ENCODE measurements at places on chromosomes 1 and 21. TPM values are rescaled to one million over a fixed set of nuclear protein-coding genes. Genes with fewer than 3 reads are reported as not detected.

The ZNF593OS gene
- 0.18 TPM for total RNA-seq

The SUSD4 gene
- 6.5 TPM for total RNA-seq

DNA sequence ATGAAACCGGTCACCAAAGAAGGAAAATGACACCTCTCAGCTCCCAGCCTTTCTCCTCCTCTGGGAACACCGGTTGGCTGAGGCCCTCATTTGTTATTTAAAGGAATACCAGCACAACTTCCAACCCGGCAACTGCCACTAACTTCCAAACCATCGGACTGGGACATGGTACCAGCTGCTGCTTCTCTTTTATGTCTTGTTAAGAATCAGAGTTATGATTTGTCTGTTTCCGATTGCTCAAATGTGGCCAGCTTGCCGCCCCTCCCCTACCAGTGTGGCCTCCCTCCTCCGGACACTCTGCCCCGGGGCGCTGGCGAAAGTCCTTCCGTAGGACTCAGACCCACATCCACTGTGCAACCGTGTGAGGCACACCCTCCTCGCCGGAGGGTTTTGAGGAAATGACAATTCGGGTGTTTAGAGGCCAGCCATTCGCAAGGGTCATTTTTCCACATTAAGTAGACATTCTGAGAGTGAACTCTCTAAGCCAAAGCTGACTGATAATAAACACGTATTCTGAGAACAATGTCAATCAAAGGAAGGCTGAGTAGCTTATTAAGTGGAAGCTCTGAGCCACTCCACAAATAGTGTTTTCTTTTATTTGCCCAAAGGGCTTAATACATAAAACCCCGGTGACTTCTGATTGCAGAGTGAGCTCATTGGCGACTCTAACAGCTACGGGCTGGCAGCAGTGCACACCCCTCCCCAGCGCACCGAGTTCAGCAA lies 5.5 kb downstream of the RIPK4 start:
- DNase-seq, result peak; percentile 43
- no peaks in the 10 kb centered on the region for H3K4me1 ChIP-seq
- no peak overlapping the region for H3K4me3 ChIP-seq
- no peak overlapping the region for H3K27ac ChIP-seq

The ICOSLG gene
- total RNA-seq, result 2.0 TPM

GRCh38 chr1:20083178-20083944 lies 13.4 kb downstream of the PLA2G5 start:
- no peaks in the 10 kb centered on the region for H3K36me3 ChIP-seq
- DNase-seq, result no peak
- H3K4me1 ChIP-seq, result no peaks in the 10 kb centered on the region
- H3K27ac ChIP-seq, result no peak overlapping the region
- no peak overlapping the region for H3K4me3 ChIP-seq

The LCE2B gene
- not detected for total RNA-seq
